Spinal cord (tissue), 10 donors: ENCODE measurements at places on chromosomes 3 and 15. TPM values are rescaled to one million over a fixed set of nuclear protein-coding genes. Genes with fewer than 3 reads are reported as not detected.

The PCSK6 gene
- polyA plus RNA-seq = 8.6 TPM

The THSD4 gene
- 18.2 TPM for polyA plus RNA-seq

The CTXN2 gene
- 1.1 TPM for polyA plus RNA-seq

The SAMD7 gene
- 0.09 TPM for polyA plus RNA-seq

The SEMA3G gene
- polyA plus RNA-seq = 19.8 TPM

The COL7A1 gene
- polyA plus RNA-seq = 21.4 TPM

- no peak for DNase-seq
- H3K27ac ChIP-seq = no peak overlapping the region
- H3K27me3 ChIP-seq = no peaks in the 10 kb centered on the region
- H3K4me1 ChIP-seq = peaks cover 4% of the 10 kb centered on the region
- no peaks in the 10 kb centered on the region for H3K36me3 ChIP-seq
Observed at GRCh38 chr15:92843326-92843725, 56.8 kb upstream of the CHD2 start.

- no peak overlapping the region for H3K4me3 ChIP-seq
- no peak for DNase-seq
- no peaks in the 10 kb centered on the region for H3K36me3 ChIP-seq
- peaks cover 4% of the 10 kb centered on the region for H3K4me1 ChIP-seq
- H3K27ac ChIP-seq = no peak overlapping the region
Observed at GRCh38 chr3:54196360-54196991, 74.1 kb downstream of the CACNA2D3 start.

DNA sequence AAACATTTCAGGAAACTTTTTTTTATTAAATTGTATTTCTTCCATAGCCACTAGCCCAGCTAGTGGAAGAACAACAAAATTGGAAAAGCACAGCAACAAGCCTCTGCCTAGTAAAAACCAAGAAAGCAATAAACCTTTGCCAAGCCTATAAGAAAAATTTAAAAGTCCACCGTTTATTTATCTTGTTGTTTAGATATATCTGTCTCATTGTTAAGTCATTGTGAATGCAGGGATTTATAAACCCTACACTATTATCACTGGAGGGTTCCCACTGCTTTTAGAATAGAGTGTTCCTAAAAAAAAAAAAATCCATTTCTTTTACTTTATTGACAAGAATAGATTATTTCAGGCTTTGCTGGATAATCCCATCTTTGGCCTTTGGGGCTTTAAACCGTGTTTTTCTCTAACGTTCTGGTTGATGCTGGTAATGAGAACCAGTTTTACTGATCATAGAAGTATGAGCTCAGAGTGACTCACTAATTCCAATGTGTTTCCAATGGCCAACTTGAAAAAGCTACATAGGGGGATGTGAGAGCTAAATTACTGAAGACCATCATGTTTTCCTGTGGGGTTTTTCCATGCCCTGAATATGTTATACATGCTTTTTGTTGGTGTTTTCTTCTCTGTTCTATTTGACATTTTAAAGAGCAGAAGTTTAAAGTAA is 634.1 kb downstream of the RBMS3 start:
- no peaks in the 10 kb centered on the region for H3K27me3 ChIP-seq
- DNase-seq = no peak
- no peak overlapping the region for H3K27ac ChIP-seq
- H3K4me3 ChIP-seq = no peak overlapping the region
- H3K4me1 ChIP-seq = no peaks in the 10 kb centered on the region

- no peaks in the 10 kb centered on the region for H3K27me3 ChIP-seq
- H3K4me3 ChIP-seq = no peak overlapping the region
- DNase-seq = no peak
- peaks cover 7% of the 10 kb centered on the region for H3K36me3 ChIP-seq
Observed at GRCh38 chr3:11363715-11364114, 91.5 kb downstream of the ATG7 start.

DNA sequence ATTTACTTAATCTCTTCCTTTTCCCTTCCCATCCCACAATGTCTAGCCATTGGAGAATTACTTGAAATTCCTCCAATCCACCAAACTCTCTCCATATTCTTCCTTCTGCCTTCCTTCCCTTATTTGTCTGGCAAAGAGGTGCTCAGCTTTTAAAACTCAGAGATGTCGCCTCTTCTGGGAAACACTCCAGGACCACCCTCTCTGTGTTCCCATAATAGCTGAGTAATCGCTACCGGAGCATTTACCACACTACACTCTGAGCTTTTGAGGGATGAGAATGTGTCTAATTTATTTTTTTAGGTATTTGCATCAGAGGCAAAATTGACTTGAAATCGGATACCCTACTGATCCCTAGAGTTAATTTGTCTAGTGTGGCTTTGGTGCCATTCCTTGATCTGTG is 245.7 kb upstream of the TPRG1 start:
- H3K27ac ChIP-seq = no peak overlapping the region
- peaks cover 11% of the 10 kb centered on the region for H3K4me1 ChIP-seq

DNA sequence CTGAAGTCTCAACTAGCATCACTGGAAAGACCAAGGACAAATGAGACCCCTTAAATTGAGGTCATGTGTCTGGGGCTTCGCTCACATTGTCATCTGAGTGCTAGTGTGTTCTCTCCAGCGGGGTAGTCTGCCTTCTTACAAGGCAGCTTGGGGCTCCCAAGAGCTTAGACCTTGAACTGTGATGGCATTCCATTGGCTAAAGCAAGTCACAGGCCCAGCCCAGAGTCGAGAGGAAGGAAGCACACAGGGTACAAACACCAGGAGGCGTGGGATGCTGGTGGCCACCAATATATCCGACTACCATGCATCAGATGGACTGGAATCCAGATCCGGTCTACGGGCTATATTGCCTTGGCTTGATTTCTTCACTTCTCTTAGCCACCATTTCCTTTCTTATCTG is 31.5 kb upstream of the DYNC1LI1 start:
- H3K27ac ChIP-seq = no peak overlapping the region
- no peak for DNase-seq
- no peaks in the 10 kb centered on the region for H3K36me3 ChIP-seq
- no peaks in the 10 kb centered on the region for H3K27me3 ChIP-seq
- H3K4me3 ChIP-seq = no peak overlapping the region

DNA sequence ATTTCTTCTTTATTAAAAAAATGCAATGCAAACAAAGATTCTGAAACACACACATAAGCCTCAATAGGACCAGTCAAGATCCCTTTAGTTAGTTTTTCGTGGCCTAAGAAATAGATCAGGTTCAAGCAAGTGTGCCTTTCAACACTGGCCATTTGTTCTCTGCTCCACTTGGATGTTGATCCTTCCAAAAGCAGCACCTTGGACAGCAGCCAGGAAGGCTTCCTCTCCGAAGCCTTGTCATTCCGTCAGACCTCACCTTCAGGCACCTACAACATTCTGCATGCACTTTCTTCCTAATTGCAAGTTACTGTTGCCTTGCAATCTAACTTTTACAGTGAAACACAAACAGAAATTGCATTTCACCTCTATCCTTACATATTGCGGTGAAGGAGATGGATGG is 155.9 kb upstream of the FEZF2 start:
- H3K4me1 ChIP-seq = no peaks in the 10 kb centered on the region
- H3K27me3 ChIP-seq = no peaks in the 10 kb centered on the region
- peaks cover 4% of the 10 kb centered on the region for H3K36me3 ChIP-seq
- no peak overlapping the region for H3K27ac ChIP-seq

GRCh38 chr3:184598574-184598927 is 37.0 kb downstream of the EPHB3 start:
- no peaks in the 10 kb centered on the region for H3K36me3 ChIP-seq
- H3K27me3 ChIP-seq = peaks cover 10% of the 10 kb centered on the region
- peaks cover 79% of the 10 kb centered on the region for H3K4me1 ChIP-seq
- DNase-seq = no peak
- H3K27ac ChIP-seq = no peak overlapping the region
- no peak overlapping the region for H3K4me3 ChIP-seq

GRCh38 chr3:175659670-175660350 is 800.7 kb downstream of the NAALADL2 start:
- no peaks in the 10 kb centered on the region for H3K4me1 ChIP-seq
- no peaks in the 10 kb centered on the region for H3K27me3 ChIP-seq
- no peak for DNase-seq

- no peak overlapping the region for H3K4me3 ChIP-seq
- H3K27me3 ChIP-seq = no peaks in the 10 kb centered on the region
- no peak overlapping the region for H3K27ac ChIP-seq
- no peaks in the 10 kb centered on the region for H3K36me3 ChIP-seq
- H3K4me1 ChIP-seq = no peaks in the 10 kb centered on the region
- no peak for DNase-seq
Observed at GRCh38 chr15:35755237-35755802, 209.4 kb upstream of the DPH6 start.

DNA sequence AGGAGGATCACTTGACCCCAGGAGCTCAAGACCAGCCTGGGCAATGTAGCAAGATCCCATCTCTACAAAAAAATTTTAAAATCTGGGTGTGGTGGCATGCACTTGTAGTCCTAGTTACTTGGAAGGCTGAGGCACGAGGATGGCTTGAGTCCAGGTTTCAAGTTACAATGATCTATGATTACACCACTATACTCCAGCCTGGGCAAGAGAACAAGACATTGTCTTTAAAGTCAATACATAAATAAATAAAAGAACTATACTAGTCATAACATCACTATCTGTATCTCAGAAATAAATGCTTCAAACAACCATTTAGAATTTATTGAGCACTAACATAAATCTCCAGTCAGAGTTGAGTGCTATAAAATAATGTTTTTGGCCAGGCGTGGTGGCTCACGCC is 8.5 kb upstream of the PHLDB2 start:
- no peaks in the 10 kb centered on the region for H3K36me3 ChIP-seq
- H3K27ac ChIP-seq = no peak overlapping the region
- no peak overlapping the region for H3K4me3 ChIP-seq
- H3K27me3 ChIP-seq = no peaks in the 10 kb centered on the region
- no peaks in the 10 kb centered on the region for H3K4me1 ChIP-seq

- H3K4me1 ChIP-seq = no peaks in the 10 kb centered on the region
- H3K4me3 ChIP-seq = no peak overlapping the region
- no peak for DNase-seq
- H3K27me3 ChIP-seq = no peaks in the 10 kb centered on the region
- no peak overlapping the region for H3K27ac ChIP-seq
- H3K36me3 ChIP-seq = no peaks in the 10 kb centered on the region
Observed at GRCh38 chr3:162729686-162730085, 1233.1 kb downstream of the OTOL1 start.

GRCh38 chr3:109806929-109807328 is 469.6 kb upstream of the DPPA4 start:
- no peaks in the 10 kb centered on the region for H3K36me3 ChIP-seq
- no peaks in the 10 kb centered on the region for H3K4me1 ChIP-seq
- DNase-seq = no peak
- no peak overlapping the region for H3K4me3 ChIP-seq
- H3K27me3 ChIP-seq = no peaks in the 10 kb centered on the region

DNA sequence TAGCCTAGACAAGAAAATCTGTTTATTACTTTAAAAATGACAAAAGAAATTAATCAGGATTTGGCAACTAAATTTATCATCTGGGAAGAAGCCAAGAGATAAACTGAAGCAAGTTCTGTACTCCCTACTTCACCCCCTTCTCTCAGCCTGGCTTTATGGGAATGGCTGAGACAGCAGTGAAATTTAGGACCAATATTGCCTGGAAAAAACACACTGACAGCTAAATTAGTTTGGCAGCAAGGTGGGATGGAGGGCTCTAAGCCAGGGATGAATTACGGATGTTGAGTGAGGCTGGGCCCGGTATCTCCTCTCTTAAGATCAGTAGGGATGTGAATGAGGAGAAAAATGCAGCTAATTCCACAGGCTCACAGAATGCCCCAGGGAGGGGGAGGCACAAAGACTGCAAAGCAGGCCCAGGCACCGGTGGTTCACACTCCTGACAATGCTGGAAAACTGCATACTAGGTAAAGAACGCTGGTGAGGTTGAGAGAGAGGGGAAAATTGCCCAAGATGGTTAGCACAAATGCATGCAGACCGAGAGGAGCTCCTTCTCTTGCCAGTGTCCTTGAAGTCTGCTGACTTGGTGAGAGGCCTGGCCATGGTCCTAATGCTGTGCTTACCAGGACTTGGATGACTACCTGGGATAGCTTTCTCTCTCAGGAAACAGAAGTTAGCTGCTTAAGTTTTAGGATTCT is 89.0 kb downstream of the WDR76 start:
- H3K4me1 ChIP-seq = peaks cover 3% of the 10 kb centered on the region
- DNase-seq = peak; percentile 68
- peaks cover 6% of the 10 kb centered on the region for H3K36me3 ChIP-seq
- H3K27ac ChIP-seq = no peak overlapping the region

GRCh38 chr15:25436707-25437106 is 2.1 kb downstream of the UBE3A start:
- DNase-seq = no peak
- H3K36me3 ChIP-seq = no peaks in the 10 kb centered on the region
- H3K27me3 ChIP-seq = no peaks in the 10 kb centered on the region
- H3K4me1 ChIP-seq = peaks cover 2% of the 10 kb centered on the region

DNA sequence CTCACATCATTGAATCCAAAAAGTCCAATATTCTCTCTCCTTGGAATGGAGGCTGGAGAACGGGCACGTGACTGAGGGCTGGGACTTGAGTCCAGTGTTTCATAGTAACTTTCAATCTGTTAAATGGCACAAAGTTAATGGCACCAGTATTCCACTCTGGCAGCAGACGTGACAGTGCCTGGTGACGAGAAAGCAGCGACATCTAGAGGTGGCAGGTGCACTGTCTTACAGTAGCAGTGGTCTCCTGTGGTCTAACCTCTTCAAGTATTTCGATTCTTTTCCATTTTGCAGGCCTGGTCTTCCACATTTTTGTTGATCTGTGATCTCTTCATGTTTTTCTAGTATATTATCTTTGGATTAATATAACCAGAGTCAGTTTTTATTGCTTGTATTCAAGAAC is 107.1 kb downstream of the OXSM start:
- no peaks in the 10 kb centered on the region for H3K27me3 ChIP-seq
- no peak for DNase-seq
- H3K36me3 ChIP-seq = no peaks in the 10 kb centered on the region
- H3K4me3 ChIP-seq = no peak overlapping the region
- H3K27ac ChIP-seq = no peak overlapping the region
- H3K4me1 ChIP-seq = no peaks in the 10 kb centered on the region

DNA sequence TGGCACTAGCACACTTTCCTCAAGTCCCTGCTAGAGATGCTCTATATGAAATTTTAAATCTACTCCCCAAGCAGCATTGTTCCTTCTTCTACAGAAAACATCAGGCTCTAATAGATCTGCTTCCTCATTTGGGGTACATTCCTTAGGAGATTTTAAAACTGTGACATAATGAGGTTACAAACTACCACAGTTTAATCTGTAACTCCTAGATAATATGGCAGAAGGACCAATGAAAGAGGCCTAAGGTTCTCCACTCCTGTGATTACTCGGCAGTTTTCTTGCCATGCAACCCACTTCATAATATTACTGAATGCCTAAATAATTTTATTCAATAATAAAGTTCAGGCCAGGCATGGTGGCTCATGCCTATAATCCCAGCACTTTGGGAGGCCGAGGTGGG is 16.1 kb downstream of the ZNF106 start:
- DNase-seq = no peak
- peaks cover 2% of the 10 kb centered on the region for H3K36me3 ChIP-seq
- H3K4me3 ChIP-seq = no peak overlapping the region
- no peaks in the 10 kb centered on the region for H3K27me3 ChIP-seq
- no peak overlapping the region for H3K27ac ChIP-seq
